ENCODE measurements at places on chromosomes 3 and 15.

DNA sequence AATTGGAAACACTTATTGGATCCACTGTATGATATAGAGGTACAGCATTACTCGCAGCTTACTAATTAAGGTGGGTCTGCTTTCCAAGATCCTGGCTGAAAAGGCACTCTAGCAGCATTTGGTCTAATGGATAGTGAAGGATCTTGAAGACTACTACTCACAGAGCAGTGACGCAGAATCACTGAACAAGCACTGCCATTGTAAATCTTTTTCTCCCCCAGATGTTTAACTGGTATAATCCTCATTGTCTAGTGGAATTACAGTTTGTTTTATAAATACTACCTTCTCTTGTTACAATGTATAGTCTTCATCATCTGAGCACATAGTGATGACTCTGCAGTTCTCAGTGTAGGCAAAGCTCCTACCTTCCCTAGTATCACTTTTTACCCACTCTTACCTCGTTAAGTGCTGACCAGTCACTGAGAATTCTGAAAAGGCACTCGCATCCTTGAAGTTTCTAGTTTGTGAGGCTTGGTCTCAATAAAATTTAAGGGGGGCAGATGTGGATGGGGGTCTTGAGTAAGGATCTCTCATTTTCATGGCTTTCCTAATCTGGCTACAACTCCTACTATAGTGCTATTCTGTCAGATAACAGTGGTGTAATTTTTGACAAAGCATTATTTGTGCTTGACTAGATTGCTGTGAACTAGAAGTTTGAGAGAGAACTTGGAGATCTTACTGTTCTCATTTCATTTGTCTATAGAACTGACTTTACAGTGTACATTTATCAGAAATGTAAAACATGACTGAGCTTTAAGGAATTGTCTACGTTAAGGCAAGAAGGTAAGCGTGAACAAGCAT lies 23.2 kb downstream of the MAPK6 start:
- DNase-seq, result no peak

- no peak for DNase-seq
Observed at GRCh38 chr15:74394090-74394846, 26.8 kb upstream of the CYP11A1 start.

GRCh38 chr3:56813653-56813960 lies 11.9 kb upstream of the ARHGEF3 start:
- no peak for DNase-seq

GRCh38 chr15:101599091-101599490 lies 53.1 kb downstream of the TM2D3 start:
- DNase-seq, result no peak
